Activated CD4-positive, alpha-beta T cell treated with anti-CD3 and anti-CD28 coated beads, Interleukin-2, amount 50 U/mL, for 4 hours (primary cell): ENCODE measurements at places on chromosomes 2 and 18.

- no peak for DNase-seq
Observed at GRCh38 chr2:45680351-45680967, 29.0 kb downstream of the PRKCE start.

- no peak for DNase-seq
Observed at GRCh38 chr2:200603972-200604371, 18.2 kb downstream of the AOX1 start.

GRCh38 chr2:164569378-164569777 is 51.9 kb downstream of the GRB14 start:
- DNase-seq: no peak

- DNase-seq: no peak
Observed at GRCh38 chr2:97765933-97766332, 52.6 kb downstream of the ZAP70 start.

GRCh38 chr2:179642462-179642861 is 218.9 kb downstream of the ZNF385B start:
- DNase-seq: no peak

- DNase-seq: no peak
Observed at GRCh38 chr18:33154049-33154448, 286.5 kb downstream of the CCDC178 start.

- DNase-seq: no peak
Observed at GRCh38 chr2:200090683-200091082, 135.3 kb downstream of the MAIP1 start.

GRCh38 chr2:152813351-152813750 is 94.9 kb downstream of the ARL6IP6 start:
- no peak for DNase-seq

DNA sequence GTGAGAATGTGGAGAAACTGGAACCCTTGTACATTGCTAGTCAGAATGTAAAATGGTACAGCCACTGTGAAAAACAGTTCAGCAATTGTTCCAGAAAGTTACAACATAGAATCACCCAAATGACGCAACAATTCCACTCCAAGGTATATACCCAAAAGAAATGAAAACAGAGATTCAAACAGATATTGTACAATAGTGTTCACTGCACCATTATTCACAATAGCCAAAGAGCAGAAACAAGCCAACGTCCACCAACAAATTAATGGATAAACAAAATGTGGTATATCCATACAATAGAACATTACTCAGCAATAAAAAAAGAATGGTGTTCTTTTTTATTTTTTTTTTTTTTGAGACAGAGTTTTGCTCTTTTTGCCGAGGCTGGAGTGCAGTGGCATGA is 10.9 kb downstream of the CLASP1 start:
- DNase-seq: no peak

DNA sequence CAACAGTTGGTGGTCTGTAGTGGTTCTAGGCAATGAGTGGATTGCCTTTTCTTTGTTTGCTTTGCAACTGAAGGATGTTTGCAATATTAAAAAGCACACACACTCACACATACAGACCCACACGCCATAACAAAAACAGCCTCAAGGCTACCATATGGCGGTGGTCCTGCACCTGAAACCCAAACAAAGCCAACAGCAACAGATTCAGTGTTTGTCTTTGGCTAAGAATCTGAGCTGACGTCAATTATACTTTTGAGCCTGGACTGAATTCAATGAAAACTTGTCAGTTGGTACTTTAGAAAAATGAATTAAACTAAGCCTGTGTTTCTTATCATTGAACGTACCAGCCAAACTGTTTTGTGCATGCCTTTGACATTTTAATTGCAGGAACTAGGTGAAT is 65.0 kb upstream of the NYAP2 start:
- DNase-seq: no peak

- DNase-seq: no peak
Observed at GRCh38 chr18:65227970-65228369, 522.8 kb upstream of the CDH7 start.

GRCh38 chr2:46490521-46491141 is 11.3 kb downstream of the TMEM247 start:
- no peak for DNase-seq

DNA sequence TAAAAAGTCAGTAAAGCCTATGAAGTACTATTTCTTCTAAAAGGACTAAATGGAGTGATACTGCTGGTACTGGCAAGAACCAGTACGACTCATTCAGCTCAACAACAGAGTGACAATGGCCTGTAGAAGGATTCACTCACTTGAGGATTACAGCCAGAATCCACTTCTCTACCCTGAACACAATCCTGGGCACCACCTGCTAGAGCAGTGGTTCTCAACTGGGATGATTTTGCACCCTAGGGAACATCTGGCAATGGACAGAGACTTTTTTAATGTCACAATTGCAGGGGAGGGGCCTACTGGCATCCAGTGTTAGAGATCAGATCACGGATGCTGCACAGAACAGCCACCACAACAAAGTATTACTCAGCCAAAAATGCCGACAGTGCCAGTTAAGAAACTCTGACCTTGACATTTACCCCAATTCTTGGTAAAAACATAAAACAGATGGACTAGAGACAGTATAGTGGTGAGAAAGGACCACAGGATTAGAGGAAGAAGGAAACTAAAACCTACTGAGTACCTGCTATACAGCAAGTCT is 5.0 kb downstream of the SPIRE1 start:
- DNase-seq: no peak

DNA sequence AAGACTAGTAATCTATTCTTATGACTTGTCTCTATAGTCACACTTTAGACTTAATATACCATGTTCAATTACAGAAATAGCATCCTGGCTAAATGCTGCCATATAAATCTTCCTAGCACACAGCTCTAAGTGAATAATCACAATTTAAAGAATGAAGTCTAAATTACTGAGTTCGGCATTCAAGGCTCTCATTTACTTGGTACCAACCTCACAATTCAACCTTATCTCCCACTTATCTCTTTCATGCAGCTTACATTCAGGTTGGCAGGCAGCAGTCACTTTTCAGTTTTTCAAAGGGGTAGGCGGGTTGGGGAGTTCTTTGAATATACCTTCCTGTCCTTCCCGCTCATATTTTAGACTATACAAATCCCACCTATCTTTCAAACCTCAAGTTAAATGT is 1.5 kb downstream of the MMADHC start:
- DNase-seq: no peak

GRCh38 chr18:12035481-12035880 is 54.2 kb downstream of the IMPA2 start:
- DNase-seq: no peak

GRCh38 chr2:128028668-128029054 is 802 bp upstream of the SAP130 start:
- no peak for DNase-seq

DNA sequence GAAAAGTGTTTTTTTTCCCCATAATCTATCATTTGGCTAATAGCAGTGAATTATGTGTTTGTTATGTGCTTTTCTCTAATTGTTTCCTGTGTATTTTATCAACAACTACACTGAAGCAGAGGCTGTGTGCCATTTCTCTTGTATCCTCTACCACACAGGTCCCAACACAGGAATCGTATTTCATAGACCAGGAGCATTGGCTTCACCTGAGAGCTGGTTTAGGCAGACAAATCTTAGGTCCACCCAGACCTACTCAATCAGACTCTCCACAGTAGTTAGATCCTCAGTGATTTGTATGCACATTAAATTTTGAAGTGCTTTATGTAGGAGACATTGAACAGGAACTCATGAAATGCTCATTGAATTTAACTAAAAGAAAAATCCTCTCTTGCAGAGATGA is 109.2 kb downstream of the FSHR start:
- no peak for DNase-seq

DNA sequence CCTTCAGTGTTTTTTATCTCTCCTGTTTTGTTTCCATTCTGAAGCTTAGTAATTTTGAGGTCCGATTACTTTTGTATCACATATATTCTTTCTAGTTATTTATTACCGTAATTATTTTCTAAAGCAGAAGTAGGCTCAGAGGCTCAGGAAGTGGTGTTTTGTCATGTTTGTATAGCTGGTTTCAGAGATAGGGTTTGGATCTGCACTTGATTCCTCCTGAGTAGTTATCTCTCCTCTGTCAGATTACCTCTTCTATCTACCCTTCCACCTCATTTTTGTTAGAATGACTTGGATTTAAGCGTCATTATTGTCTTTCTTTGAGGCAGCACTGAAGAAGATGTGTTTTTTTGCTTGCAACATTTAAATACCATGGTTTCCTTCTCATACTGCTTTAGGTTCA is 95.4 kb downstream of the MTA3 start:
- no peak for DNase-seq

DNA sequence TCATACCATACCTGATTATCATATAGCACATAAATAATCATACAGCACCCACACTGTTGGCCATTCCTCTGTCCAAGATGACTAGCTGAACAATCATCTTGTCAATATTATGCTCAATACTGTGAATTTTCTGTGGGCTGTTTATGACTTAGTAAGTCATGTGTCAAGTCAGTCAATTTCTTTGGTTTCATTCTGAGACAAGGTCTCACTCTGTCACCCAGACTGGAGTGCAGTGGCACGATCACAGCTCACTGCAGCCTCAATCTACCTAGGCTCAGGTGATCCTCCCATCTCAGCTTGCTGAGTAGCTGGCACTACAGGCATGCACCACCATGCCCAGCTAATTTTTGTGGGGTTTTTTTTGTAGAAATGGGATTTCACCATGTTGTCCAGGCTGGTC is 5.7 kb downstream of the MCM6 start:
- no peak for DNase-seq

DNA sequence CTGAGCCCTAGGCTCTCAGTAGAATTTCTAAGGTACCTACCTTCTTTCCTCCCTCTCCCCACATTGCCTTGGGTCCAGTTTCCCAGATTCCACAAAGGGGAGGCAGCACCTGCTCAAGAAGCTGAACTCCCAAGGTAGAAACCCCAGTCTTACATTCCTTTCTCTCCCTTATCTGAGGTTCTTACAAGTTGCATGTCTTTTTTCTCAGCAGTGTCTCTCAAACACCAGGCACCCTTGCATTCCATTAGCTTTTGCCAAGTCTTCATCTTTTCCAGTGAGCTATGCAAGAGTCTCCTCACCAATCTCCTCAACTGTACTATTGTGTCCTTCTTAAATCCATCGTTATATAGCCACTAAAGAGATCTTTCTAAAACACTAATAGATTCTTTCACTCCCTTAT is 4.1 kb upstream of the NT5C1B start:
- no peak for DNase-seq

DNA sequence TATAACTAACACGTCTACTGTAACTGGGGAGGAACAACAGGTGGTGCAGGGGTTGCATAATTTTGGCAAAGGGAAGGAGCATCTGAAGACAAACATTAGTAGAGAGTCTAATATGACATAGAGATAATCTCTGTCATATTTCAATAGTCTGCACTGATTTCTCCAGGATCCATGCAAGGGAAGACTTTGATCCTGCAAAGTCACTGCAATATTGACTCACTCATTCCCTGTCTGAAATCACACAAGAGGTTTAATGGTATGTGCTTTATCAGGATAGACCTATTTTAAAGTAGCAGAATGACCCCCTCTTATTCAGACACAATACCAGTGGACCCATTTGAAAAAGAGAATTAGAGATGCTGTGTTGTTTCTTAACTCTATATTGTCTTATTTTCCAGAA is 98.7 kb upstream of the CAVIN2 start:
- DNase-seq: no peak

DNA sequence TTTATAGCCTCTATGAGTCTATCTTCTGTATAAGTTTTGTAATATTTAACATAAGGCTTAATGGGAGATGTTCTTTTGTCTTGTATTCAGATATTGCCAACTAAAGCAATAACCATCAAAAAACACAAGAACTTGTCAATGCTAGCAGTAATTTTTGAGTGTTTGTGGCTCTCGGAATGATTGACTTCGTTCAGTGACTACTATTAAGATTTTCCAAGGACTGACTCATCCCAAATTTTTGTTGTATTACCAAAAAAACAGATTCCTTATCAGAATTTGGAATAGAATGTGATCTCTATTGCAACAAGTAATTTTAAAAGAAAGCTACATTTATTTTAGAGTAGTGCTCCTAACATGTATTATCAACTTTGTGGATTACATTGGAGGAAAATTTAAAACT is 8.1 kb downstream of the NABP1 start:
- DNase-seq: no peak

- no peak for DNase-seq
Observed at GRCh38 chr2:129862668-129863067, 116.8 kb upstream of the RAB6C start.

GRCh38 chr18:77366720-77367641 is 117.3 kb downstream of the GALR1 start:
- no peak for DNase-seq

GRCh38 chr2:15908371-15908770 is 32.0 kb upstream of the MYCN start:
- no peak for DNase-seq

- DNase-seq: no peak
Observed at GRCh38 chr2:7984693-7985353, 697.0 kb upstream of the ID2 start.

DNA sequence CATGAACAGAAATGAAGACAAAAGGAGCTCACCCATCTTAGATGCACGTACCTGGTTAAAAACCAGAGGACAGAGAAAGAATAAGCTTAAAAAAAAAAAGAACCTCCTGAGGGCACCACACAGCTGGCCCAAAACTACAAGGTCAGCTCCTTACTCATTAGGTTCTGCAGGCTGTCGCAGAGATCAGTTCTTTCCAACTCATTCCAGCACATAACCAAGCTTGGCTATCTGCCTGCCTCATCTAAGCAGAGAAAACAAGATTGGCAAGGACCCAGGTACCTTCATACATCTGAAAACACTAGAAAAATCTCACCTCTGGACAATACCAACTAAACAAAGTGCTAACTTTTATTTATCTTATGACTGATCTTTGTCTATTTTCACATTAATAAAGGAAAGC is 89.9 kb downstream of the NOL10 start:
- DNase-seq: no peak

DNA sequence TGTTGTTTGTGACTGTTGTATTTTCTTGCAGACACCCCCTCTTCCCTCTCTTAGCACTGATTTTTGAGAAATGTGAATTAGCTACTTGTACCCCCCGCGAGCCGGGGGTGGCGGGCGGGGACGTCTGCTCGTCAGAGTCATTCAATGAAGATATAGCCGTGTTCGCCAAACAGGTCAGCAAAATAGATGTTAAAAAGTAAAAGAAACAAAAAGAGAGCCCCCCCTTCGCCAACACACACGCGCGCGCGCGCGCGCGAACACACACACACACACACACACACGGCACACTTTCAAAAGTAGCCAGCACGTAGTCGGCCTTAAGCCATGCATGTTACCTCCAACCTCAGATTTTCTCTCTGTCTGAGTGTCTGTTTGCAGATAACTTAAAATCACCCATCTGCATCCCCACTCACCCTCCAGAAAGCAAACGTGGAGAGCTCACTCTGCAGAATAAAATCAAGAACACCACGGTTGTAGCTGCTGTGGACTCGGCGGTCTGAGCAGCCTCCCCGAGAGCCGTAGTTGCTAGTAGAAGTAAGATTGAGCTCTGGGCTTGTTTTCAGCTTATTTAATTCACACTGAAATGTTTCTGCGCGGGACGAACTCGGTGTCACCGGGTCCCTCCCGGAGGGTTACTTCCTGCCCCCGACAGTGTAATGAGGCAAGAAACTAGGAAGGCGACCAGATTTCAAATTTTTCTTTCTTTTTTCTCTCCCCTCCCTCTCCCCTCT is 5.1 kb downstream of the MEIS1 start:
- no peak for DNase-seq

GRCh38 chr2:216936954-216937357 is 77.1 kb upstream of the TNP1 start:
- no peak for DNase-seq
